ENCODE measurements at places on chromosomes 5 and 9. TPM values are rescaled to one million over a fixed set of nuclear protein-coding genes. Genes with fewer than 3 reads are reported as not detected.

LTC4S gene
- total RNA-seq = 2.4 TPM

- no peak overlapping the region for H3K27ac ChIP-seq
- peaks cover 6% of the 10 kb centered on the region for H3K4me1 ChIP-seq
- no peaks in the 10 kb centered on the region for H3K27me3 ChIP-seq
- no peak for DNase-seq
- H3K36me3 ChIP-seq = peaks cover 1% of the 10 kb centered on the region
- no peak overlapping the region for H3K4me3 ChIP-seq
Measured at GRCh38 chr5:98365126-98365525, 408.3 kb upstream of the RGMB start.

OR1Q1 gene
- total RNA-seq = not detected

- H3K4me1 ChIP-seq = peaks cover 2% of the 10 kb centered on the region
- DNase-seq = no peak
- H3K4me3 ChIP-seq = no peak overlapping the region
- H3K36me3 ChIP-seq = no peaks in the 10 kb centered on the region
- no peaks in the 10 kb centered on the region for H3K27me3 ChIP-seq
Measured at GRCh38 chr5:104128348-104128747, 565.8 kb upstream of the NUDT12 start.

THOC3 gene
- 34.6 TPM for total RNA-seq

DNA sequence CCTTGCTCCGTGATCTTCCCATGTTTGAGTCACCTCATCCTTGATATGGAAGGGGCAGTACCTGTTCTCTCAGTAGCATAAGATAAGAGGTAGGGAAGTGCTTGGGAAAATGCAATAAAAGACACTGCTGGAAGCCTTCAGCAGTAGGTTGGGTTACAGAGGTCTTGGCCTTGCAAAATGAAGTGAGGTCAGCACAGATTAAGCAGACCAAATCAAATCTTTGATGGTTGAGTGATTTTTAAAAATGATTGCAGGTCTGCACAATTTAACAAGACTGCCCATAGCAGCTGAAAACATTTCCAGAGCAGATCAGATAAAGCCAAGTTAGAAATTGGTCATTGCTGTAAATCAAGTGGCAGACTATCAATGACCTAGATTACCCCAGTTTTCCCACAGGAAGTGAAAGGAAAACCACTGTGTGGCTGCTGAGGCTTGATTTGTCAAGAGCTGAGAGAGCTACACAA is 32.9 kb downstream of the PALM2AKAP2 start:
- no peak overlapping the region for H3K27ac ChIP-seq
- H3K4me3 ChIP-seq = no peak overlapping the region
- peaks cover 8% of the 10 kb centered on the region for H3K4me1 ChIP-seq
- H3K36me3 ChIP-seq = no peaks in the 10 kb centered on the region

DNA sequence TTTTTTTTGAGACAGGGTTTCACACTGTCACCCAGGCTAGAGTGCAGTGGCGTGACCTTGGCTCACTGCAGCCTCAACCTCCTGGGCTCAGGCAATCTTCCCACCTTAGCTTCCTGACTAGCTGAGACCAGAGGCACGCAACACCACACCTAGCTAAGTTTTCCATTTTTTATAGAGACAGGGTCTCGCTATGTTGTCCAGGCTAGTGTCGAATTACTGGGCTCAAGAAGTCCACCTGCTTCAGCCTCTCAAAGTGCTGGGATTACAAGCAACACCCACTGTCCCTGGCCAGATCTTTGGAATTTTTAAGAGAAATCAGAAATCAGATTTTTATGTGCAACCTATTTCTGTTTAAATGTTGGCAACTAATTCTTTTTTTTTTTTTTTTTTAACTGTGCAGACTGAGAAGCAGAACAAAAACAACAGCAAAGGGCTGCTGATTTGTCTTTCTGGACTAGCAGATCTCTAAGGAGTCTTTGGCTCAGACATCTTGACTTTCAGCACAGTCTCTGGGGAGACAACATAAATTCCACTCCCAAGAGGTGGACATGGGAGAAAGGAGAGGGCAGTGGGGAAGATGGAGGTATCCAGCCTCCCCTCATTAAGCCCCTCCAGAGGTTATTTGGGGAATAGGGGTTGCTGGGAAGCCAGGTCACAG is 54.4 kb upstream of the FABP6 start:
- no peak for DNase-seq
- H3K27ac ChIP-seq = no peak overlapping the region
- no peaks in the 10 kb centered on the region for H3K36me3 ChIP-seq
- H3K27me3 ChIP-seq = no peaks in the 10 kb centered on the region
- peaks cover 9% of the 10 kb centered on the region for H3K4me1 ChIP-seq
- no peak overlapping the region for H3K4me3 ChIP-seq

CD14 gene
- total RNA-seq = not detected

IL33 gene
- total RNA-seq = not detected

ERMP1 gene
- total RNA-seq = 20.4 TPM

DNA sequence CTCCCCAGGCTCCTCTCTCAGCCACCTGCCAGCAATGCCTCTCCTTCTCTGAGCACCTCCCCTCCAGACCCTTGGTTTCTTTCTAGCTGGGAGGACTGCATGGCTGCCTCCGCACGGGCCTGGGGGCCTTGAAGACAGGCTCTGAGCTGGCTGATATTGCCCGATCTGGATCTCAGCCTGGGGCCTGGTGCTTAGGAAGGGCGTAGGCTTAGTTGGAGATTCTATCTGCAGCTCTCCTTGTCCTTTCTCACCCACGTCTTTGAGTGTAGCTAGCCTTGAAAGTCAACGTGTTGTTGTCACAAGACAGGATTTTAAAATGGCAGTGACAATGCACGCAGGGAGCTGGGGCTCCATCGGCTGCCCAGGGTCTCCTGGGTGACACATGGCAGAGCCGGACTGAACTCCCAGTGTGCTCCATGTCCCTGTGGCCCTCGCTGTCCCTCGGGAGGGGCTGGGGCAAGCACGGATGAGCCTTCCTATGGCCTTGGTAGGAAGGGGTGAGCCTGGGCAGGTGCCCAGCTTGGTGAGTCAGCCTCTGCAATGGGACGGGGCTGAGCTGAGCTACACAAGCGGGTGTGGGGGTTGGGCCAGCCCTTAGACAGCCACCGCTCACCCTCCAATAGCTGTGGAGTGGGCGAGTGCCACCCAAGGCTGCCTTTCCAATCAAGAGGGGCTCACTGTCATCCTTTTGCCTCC is 9.4 kb downstream of the ADAMTSL2 start:
- no peak overlapping the region for H3K4me3 ChIP-seq
- H3K4me1 ChIP-seq = peaks cover 1% of the 10 kb centered on the region
- no peak overlapping the region for H3K27ac ChIP-seq

ZNF366 gene
- total RNA-seq = not detected

CD74 gene
- total RNA-seq = not detected

DNA sequence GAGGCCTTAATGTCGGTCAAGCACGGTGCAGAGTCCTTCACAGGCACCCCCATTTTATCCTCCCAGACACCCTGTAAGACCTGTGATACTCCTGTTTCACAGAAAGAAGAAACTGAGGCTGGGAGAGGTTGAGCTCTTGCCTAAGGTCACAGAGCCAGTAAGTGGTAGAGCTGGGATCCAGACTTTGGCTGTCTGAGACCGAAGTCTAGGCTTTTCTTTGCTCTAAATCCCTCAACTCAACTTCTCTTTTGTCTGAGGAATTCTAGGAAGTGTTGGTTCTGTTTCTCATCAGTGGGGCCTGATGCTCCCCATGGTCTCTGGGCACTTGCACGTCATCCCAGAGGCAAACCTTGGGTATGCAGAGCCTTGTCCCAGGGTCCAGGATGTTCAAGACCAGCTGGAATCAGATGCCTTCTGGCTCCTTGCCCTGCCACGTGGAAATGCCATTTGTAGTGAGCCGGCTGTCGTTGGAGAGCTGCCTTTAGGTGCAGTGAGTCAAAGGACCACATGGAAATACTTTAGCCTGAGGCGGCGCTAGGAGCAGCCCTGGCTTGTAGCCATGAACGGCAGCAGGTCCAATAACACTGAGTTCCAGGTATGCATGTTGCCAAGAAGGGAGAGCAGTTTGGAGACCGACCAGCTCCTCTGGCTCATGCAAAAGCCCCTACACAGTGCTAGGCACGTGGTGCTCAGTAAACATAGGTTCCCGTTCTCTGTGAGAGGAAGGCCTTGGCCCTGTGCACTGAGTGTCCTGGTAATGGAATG is 9.2 kb downstream of the DCANP1 start:
- DNase-seq = peak; percentile 65
- H3K27me3 ChIP-seq = peaks cover 7% of the 10 kb centered on the region
- H3K4me3 ChIP-seq = no peak overlapping the region
- H3K27ac ChIP-seq = no peak overlapping the region
- H3K36me3 ChIP-seq = no peaks in the 10 kb centered on the region

Data from osteocyte (in vitro differentiated cells).